ENCODE measurements at places on chromosomes 16 and 17.
A peak's percentile ranks its signal among the peaks of the same experiment; 100 is the strongest.

DNA sequence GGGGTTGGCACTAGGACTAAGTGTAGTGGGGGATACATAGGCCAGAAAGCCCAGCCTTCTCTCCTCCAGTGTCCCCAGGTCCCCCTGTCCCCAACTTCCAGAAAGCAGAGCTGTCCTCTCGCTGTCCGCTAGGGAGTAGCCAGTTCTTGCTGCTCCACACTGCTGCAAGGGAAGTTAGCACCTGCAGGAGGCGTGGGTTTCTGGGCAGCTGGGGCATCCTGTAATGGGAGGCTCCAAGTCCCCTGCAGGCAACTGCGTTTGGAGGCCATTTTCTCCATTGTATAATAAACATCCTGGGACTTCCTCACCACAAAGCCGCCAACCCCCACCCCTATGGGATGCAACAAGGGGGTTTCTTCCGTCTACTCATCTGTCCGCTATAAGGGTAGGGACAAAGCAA, 1.7 kb downstream of the RPRML start:
- DNase-seq: peak; percentile 5

DNA sequence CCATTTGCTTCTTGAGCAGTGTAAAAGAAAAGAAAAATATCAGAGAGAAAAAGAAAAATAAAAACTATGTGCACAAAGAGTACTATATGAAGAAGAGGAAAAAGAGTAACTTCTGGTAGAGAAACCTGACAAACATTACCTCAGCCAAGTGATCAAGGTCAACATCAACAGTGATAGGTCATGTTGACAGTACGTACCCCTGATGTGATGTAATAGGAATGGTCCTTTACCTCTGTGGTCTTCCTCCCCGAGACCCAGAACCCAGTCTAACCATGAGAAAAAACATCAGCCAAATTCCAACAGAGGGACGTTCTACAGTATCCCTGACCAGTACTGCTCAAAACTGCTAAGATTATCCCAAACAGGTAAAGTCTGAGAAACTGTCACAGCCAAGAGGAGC, 4.4 kb downstream of the GSDMB start:
- no peak for DNase-seq

GRCh38 chr17:4008082-4008435, 43.8 kb upstream of the ATP2A3 start:
- no peak for DNase-seq

DNA sequence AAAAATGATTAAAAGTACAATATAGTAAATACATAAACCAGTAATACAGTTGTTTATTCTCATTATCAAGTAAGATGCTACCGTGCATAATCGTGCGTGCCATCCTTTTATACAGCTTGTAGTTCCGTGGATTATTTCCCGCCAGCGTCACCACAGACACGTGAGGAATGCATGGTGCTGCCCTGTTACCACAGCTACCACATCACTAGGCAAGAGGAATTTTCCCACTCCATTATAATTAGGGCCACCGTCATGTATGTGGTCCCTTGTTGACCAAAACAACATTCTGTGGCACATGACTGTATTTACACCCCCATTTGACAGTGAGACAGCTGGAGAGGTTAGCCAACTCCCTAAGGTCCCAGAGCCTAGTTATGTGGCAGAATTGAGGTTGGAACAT, 30.5 kb upstream of the LGALS9 start:
- no peak for DNase-seq

- no peak for DNase-seq
Measured at GRCh38 chr16:11143372-11144035, 112.5 kb downstream of the SOCS1 start.

DNA sequence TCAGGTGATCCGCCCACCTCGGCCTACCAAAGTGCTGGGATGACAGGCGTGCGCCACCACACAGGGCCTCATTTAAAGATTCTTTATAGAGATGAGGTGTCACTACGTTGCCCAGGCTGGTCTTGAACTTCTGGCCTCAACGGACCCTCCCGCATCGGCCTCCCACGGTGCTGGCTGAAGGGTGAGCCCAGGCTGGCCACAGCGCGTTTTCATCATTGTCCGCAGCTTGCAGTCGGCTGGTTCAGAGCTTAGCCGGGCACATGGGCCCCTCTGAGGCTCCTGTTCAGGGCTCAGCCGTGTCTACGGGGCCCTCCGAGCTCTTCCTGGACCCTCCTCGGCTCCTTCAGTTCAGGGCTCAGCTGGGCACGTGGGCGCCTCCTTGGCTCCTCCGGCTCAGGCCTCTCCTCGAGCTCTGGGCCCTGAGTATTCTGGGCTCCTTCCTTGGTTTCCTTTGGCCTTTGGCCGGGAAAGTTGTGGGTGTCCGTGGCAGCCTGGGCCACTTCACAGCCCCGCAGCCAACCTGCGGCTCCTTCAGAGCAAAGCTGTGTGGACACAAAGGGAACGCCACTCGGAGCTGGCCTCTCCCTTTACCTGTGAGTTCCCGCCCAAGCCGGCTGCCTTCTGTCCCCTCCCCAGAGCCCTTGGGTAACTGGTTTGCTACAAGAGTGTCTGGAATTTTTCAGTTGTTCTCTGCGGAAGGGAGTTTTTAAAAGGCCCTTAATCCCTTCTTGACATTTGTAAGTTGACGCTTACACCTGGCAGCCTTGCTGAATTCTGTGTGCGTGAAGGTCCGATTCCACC, 1.2 kb upstream of the MSLN start:
- DNase-seq: no peak

- DNase-seq: no peak
Measured at GRCh38 chr16:8849411-8850011, 19.3 kb downstream of the CARHSP1 start.

DNA sequence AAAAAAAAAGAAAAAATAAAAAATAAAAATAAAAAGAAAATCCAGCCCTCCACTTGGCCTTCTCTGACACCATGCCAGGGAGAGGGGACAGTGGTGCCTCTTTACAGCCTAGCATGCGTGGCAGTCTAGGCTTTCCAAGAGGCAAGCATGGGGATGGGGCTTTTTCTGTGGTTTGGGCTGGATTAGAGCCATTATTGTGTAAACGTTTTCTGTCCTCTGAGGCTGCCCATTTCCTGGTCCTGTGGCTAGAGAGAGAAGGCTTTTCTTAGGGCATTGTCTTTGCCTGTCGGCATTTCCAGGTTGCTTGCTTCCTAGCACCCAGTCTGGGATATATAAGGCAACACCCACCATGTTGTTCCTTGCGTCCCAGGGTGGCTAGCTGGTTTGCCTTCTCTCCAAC, 2.7 kb upstream of the DHRS7B start:
- DNase-seq: no peak

GRCh38 chr16:64481497-64481896, 640.4 kb downstream of the CDH11 start:
- DNase-seq: no peak

GRCh38 chr16:89517128-89517527, 8.9 kb downstream of the SPG7 start:
- no peak for DNase-seq

DNA sequence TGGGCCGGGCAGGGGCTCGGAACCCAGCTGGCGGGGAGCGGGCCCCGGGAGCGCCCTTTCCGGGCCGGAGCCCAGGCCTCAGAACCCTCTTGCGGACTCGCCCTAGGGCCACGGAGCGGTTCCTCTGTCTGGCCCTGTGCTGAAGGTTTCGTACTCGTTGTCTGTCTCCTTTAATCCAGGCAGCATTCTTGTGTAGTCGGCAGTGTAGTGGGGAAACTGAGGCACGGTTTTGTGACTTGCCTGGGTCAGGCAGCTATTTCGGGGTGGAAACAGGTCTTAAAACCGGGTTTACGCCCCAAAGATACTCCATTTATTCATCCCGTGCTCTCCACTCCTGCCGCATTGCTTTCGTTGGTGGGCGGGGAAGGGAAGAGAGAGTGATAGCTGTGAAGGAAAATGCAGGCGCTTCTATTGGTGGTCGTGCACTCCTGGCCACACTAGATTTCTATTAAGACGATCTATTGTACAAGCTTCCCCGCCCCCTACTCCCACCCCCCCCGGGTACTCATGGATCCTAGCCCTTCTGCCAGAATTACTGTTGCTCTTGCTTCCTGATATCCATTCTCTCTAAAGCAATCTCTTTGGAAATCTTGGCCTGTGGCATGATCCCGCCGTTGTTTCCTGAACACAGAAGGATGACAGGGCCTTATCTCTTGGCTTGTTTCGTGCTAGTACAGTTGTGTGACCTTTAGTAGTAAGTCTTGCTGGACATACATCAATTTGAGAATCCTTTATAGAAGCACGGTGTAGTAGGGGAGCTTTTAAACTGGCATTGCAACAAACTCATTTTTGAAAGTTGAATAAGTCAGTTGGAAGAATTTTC, 751 bp downstream of the DCAF7 start:
- peak; percentile 50 for DNase-seq

- DNase-seq: no peak
Measured at GRCh38 chr17:34728771-34729310, 149.5 kb downstream of the TMEM132E start.

DNA sequence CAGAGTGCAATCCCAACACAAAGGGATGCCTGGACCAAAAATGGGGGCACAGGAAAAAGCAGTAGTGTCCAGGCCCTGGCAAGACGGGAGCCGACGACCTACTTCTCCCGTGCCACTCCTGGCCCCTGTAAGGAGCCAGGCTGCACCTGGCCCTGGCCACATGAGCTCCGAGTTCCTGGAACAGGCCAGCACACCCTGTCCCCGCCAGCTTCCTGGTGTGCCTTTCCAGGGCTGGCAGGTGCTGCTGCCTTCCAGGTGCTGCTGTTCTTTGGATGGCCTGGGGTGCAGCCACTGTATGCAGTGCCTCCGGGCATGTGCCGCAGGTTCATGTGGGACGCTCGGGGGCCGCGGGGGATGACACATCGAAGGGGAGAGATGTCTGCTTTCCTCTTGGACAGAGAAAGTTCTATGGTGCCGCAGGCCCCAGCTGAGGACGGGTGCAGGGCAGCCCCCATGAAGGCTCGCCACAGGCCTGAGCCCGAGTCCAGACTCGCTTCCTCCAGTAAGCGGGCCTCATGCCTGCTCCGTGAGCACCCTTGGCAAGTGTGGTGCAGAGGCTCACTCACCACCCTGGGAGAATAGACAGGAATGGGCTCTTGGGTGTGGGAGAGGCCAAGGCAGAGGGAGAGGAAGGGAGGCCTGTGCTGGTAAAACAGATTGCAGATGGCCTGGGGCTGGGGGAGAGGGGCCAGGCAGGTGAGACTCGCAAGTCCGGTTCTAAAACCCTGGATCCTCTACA, 54.7 kb upstream of the FASN start:
- DNase-seq: no peak

DNA sequence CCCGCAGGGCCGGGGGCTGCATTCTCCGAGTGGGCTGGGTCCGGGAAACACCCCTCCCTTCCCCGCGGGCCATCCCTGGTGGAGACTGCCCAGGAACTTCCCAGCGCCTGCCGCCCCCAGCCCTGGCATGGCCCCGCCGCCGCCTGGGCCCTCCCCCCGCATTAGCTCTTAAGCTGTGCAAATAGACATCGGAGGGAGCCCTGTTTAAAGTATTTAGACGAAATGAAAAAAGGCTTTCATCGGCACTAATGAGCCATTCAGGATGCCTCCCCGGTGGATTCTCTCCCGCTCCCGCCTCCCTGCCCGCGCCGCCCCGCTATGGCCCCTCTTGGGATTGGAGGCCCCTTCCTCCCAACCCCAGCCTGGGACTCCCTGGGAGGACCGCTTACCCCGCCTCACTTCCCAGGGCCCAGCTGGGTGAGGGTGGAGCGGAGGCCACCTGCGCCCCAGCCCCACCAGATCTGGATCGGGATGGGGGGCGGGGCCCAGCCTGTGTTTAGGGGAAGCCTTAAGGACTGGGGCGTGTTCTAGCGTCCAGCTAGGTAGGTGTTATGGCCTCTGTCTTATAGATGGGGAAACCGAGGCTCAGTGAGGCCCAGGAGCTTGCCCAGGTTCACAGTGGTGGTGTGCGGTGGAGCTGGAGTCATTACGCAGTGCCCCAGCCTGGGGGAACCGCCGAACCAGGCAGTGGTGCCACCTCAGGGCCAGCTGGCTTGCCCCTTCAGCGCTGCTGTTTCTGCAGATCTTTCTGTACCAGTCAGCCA, 19.7 kb downstream of the SEZ6 start:
- no peak for DNase-seq

- DNase-seq: no peak
Measured at GRCh38 chr16:50519001-50519400, 29.2 kb upstream of the NKD1 start.

- DNase-seq: no peak
Measured at GRCh38 chr17:74053712-74054078, 149.8 kb upstream of the RPL38 start.

DNA sequence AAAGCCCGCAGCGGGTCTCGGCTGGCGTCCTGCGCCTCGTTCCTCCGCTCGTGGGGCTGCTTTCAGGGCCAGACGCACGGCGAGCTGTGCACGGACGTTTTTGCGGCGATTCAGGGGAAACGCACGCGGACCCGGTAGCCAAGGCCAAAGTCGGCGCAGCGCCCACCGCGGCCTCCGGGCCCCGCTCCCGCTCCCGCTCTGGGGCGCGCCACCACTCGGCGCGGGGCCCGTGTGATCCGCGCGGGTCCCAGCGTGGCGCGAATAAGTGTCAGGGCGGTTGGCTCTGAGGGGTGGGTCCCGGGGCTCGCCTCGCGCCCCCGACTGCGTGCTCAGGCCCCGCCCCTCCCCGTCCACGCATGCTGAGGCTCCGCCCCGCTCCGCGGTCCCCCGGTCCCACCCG, 694 bp upstream of the TBCD start:
- DNase-seq: no peak

DNA sequence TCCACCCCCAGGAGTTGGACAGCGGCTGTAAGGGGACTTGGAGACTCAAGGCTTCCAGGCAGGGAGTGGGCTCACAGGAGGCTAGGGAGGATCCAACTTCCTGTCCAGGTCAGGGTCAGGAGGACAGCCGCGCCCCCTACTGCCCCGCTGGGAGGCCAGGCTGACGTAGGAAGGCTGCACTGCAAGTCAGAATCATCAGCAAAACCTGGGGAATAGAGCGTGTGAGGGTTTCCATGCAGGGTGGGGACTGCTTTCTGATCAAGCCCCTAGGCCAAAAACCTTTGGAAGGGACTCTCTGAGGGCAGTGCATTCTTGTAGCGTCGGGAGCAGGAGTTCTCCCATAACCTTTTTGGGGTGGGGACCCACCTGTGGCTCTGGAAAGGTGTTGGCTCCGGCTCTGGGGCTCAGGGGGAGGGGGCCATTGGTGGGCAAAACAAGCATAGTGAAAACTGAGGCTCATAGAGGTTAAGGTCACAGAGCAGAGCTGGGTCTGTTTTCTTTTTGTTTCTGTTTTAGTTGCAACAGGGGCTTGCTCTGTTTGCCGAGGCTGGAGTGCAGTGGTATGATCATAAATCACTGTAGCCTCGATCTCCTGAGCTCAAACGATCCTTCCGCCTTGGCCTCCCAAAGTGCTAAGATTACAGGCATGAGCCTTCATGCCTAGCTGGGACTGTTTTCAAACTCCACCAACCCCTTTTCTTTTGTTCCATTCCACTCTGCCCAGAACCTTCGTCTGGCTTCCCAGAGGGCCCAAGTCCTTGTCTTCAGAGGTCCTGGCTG, 22.1 kb downstream of the RAI1 start:
- no peak for DNase-seq

GRCh38 chr17:77393867-77394539, 253.2 kb downstream of the SEC14L1 start:
- no peak for DNase-seq

GRCh38 chr17:9468532-9468931, 107.1 kb downstream of the STX8 start:
- DNase-seq: no peak
